Stimulated activated CD8-positive, alpha-beta memory T cell treated with anti-CD3 and anti-CD28 coated beads, Interleukin-4, amount 100 ng/mL, for 1 hour (primary cell): ENCODE measurements at places on chromosomes 3 and 15.

GRCh38 chr15:38229705-38230310 is 22.8 kb upstream of the SPRED1 start:
- DNase-seq: no peak

- DNase-seq: no peak
Measured at GRCh38 chr3:190012314-190012782, 108.3 kb downstream of the P3H2 start.

GRCh38 chr3:194953291-194953690 is 267.6 kb downstream of the FAM43A start:
- no peak for DNase-seq

- DNase-seq: no peak
Measured at GRCh38 chr3:55746808-55747413, 259.8 kb upstream of the WNT5A start.

GRCh38 chr3:110077093-110077492 is 739.7 kb upstream of the DPPA4 start:
- no peak for DNase-seq

- DNase-seq: no peak
Measured at GRCh38 chr3:184315543-184315867, 1.1 kb downstream of the EIF4G1 start.

DNA sequence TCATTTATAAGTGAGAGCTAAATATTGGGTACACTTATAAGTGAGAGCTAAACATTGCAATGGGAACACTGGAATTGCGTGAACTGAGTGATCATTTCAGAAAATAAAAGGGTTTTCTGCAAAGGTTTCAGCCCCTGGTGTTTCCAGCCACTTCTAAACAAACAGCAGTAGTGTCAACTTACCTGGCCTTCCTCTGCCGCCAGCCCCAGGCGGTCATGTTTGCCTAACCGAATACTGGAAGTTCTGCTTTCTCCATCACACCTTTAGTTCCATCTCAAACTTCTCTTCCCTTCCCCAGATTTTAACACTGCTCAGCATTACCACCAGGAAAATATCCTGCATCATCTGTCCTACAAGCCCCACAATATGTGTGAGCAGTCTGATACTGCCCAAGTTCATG is 58.6 kb downstream of the MRPL3 start:
- DNase-seq: no peak

- no peak for DNase-seq
Measured at GRCh38 chr3:141056751-141057171, 5.6 kb downstream of the SPSB4 start.

- DNase-seq: no peak
Measured at GRCh38 chr15:38795471-38796245, 231.0 kb upstream of the RASGRP1 start.

DNA sequence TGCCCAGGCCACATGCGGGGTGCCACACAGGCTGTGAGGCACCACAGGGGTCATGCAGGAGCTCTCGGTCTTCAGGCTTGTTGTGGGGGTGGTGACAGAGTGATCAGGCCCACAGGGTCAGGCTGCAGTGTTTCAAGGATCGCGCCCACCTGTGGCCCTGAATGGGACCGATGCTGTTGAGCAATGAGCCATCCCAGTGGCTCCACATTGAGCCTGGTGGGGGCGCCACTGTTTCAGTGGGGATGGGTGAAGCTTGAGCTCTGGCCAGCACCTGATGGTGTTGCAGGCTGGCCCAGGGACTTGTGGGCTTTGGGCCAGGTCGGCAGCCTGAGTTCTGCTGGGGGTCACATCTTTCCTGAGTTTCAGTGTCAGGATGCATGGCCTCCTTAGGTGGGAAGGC is 230.1 kb downstream of the UBE3A start:
- DNase-seq: no peak

DNA sequence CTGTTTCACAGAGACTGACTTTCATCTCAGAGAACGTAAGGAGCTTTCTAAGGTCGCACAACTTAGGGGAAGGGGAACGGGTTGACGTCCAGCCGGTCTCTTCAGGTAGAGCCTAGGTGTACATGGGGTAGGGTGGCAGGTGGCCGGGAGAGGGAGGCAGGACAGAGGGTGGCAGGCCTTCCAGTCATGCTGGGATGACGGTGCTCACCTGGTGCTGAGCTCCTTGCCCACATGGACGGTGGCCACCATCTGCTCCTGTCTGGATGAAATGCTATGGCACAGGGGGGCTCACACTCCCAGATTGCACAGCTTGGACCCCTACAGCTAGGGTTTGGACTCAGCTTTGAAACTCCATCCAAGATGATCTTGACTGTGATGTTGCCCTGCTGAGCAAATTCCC is 144.5 kb downstream of the ATP10A start:
- no peak for DNase-seq

DNA sequence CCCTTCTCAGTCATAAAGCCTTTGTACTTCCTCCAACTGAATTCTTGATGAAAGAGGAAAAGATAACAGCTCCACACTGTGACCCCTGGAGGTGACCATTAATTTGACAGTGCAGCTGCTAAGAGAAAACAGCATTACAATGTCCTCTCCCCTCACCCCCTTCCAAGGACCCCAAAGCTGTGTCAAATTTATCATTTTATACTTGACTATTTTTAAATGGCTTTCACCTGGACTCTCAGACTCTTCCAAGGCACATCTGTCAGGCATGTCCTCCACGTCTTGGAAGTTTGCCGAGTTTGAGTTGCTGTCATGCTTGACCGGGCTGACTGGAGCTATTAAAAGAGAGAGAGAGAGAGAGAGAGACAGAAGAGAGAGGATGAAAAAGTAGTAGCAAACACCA is 236.5 kb downstream of the WDR72 start:
- no peak for DNase-seq

DNA sequence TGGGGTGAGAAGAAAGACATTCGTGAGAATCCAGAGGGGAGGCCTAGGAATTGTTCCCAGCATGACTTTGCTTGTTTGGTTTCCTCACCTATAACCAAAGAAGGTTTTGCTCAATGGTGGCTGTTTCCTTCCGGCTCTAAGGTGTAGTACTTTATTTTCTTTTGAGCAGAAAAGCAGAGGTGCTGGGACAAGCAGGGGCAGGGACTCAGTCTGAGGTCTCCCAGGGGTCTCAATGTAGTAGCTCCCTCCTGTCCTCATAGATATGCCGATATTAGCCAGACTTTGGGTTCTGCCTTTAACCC is 41.6 kb downstream of the ZBTB38 start:
- DNase-seq: no peak

DNA sequence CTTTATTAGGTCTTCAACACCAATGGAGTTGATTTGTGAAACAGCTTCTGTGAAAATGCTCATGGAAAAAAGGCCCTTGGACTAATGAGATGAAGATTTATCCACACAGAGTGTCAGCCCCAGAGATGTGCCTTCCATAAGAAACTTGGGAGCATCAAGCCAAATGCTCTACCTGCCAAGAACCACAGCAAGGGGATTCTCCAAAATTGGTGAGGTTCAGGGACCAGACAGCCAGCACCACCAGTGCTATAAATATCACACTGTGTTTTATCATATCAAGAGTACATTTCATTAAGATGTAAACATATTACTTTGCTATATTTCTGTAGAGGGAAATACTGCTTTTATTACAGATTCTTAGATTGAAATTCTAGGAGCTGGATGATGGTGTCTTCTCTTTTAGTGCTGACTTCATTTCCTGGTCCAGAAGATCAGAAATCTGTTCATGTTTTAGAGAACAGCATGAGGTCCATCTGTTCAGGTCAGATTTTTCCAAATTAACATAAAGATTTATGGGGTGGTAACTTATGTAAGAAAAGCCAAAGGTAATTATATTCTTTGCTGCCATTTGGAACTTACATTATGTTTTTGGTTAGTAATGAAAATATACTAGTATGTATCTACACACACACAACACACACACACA is 17.7 kb downstream of the SLC35G2 start:
- DNase-seq: no peak

GRCh38 chr15:92528736-92529135 is 126.8 kb downstream of the FAM174B start:
- no peak for DNase-seq

- no peak for DNase-seq
Measured at GRCh38 chr3:71307991-71308697, 275.4 kb downstream of the FOXP1 start.

DNA sequence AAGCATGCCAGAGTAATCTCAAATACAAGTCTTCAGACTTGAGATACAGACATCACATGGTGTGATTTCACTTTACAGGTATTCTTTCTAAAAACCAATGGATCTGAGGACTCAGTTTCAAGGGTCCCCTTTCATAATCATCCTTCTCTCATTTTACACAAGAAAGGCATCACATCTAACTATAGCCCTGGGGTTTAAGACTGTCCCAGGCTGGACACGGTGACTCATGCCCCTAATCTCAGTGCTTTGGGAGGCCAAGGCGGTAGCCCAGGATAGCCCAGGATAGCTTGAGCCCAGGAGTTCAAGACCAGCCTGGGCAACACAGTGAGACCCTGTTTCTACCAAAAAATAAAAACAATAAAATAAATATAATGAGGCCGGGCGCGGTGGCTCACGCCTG is 36.4 kb downstream of the UBP1 start:
- DNase-seq: no peak

DNA sequence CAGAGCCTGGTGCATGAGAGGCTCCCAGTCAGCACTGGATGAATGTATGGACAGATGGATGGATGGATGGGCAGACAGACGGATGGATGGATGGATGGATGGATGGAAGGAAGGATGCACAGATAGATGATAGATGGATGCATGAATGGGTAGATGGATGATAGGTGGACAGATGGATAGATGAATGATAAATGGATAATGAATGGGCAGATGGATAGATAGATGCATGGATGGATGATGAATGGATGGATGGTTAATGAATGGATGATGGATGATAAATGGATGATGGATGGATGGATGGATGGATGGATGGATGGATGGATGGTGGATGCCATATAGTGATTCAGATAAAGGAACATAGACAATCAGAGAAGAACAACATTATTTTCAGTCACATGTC is 71.0 kb downstream of the SLC6A11 start:
- no peak for DNase-seq

- DNase-seq: no peak
Measured at GRCh38 chr3:65936908-65937638, 101.6 kb downstream of the MAGI1 start.

DNA sequence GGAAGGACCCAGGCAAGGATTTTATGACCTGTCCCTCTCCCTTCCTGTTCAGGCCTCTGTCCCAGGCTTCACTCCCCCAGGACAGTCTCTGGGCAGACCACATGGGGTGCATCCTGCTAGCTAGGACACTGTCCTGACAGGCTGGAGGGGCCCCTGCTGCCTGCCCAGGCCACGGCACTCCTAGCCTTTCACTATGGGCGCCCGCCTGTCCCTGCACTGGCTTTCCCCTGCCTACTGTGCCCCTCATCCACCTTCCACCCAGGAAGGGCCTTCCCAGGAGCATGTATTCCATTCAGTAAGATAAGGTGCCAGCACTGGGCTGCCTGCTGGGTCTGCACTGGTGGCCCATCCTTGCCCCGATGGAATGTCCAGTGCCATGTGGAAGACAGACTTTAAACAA is 145.3 kb downstream of the DNAJB8 start:
- DNase-seq: no peak

DNA sequence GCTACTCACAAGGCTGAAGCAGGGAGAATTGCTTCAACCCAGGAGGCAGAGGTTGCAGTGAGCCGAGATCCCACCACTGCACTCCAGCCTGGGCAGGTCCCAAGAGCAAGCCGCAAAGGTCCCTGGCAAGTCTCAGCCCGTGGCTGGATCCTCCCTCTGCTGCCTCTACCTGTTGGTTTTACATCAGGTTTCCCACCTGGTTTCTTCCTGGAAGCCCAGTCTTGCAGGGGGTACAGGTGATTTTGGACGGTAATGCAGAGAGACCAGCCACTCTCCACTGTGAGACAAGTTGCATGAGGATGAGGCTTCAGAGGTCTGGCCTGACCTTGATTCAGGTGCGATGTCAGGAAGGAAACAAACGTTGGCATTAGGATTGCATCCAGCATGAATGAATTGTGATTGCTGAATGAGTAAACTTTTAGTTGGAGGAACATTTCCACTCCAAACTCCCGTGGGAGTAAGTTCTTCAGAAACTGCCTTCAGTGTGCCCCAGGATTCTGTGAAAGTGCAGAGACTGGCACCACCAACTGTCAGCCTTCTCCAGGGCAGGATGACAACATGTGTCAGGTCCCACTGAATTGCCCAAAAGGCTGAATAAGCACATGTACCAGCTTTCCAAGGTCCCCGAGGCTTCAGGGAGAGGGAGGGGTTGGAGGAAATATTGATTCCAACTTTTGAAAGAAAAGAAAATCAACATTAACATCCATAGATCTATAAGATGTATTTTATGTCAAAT is 189.4 kb downstream of the TJP1 start:
- no peak for DNase-seq

GRCh38 chr3:165854696-165855095 is 17.5 kb upstream of the BCHE start:
- DNase-seq: no peak

GRCh38 chr3:184133840-184134745 is 1.1 kb upstream of the EIF2B5 start:
- no peak for DNase-seq

GRCh38 chr15:43516185-43516584 is 1.2 kb upstream of the MAP1A start:
- DNase-seq: no peak

DNA sequence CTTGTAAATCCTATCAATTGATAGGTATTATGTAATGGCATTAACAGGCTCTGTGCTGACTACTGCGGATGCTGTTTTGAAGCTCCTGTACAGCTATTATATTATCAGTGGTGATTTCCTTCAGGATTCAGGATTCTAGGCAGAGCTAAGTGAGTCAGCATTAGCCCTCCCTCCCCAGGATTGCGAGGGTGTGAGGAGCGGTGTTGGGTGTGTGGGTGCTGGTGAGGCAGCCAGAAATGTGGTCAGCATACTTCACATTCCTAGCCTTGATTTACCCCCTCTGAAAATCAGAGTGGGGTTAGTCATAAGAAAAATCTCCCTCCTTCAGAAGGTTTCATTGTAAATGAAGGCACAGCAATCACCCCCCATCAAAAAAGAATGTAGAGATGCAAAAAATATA is 72.5 kb downstream of the SNTN start:
- no peak for DNase-seq

DNA sequence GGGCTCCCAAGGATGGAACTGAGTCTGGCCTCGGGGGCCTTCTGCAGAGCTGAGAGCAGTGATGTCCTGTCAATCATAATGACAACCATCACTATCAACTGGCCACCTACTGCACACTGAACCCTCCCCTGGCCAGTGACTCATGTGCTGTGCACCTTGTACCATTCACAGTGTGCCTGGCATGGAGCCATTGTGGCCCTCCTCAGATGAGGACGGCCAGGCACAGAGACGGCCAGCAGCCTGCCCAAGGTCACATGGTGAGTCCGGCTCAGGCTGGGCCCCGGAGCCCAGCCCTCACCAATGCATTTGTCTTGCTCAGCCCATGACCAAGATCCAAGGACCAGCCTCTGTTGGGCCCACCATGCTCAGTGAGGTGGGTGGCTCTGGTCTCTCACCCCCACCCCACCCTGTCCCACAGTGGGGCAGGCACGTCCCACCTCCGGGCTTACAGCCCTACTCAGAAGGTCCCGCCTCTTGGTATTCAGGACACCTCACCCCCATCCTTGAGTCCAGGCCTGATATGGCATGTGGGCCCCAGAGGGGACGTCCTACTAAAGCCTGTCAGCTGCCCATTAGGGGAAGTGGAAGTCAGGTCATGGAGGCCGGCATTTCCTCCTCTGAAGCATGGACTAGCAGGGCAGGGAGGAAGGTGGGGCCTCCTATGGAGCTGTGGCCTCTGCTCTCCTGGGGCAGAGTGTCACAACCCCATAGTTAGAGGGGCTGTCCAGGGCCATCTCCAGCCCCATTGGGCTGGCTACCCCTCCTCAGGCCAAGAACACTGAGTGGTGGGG is 35.9 kb upstream of the TMEM115 start:
- DNase-seq: no peak

GRCh38 chr15:83526319-83526718 is 79.2 kb downstream of the SH3GL3 start:
- no peak for DNase-seq
